ENCODE measurements at places on chromosomes 12 and 14.

- DNase-seq = no peak
Observed at GRCh38 chr12:54683398-54683797, 35.2 kb upstream of the DCD start.

DNA sequence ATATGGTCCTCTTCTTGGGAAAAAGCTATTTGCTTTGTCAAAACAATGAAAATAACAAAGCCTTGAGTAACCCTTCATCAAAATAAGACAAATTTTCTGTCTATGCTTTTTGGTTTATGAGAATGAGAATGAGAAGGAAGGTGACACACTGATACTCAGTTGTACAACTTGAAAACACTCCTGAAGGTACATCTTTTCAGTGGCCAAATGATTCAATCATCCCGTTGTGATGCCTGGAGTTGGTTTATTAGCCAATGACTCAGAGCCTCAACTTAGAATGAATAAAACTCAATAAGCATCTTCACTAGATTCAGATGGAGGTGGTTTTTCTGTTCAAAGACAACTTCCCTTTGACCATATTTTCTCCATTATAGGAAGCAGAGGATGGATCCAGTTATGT is 7.8 kb upstream of the CALM1 start:
- DNase-seq = no peak

- no peak for DNase-seq
Observed at GRCh38 chr12:88036353-88036965, 7.3 kb upstream of the C12orf50 start.

DNA sequence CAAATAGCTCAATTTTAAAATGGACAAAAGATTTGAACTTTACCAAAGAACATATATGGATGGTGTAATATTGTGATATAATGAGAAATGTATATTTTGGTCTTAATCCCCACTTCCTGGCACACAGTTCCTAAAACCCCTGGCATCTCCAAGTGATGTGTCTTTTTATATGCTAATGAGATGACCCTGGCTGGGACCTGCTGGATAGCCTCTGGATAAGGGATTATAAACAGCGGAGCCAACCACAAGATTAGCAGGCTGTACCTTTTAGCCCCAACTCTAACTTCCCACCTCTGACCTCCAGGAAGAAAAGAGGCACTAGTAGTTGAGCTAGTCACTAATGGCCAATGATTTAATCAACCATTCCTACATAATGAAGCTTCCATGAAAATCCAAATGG is 130.0 kb downstream of the DPF3 start:
- DNase-seq = no peak

DNA sequence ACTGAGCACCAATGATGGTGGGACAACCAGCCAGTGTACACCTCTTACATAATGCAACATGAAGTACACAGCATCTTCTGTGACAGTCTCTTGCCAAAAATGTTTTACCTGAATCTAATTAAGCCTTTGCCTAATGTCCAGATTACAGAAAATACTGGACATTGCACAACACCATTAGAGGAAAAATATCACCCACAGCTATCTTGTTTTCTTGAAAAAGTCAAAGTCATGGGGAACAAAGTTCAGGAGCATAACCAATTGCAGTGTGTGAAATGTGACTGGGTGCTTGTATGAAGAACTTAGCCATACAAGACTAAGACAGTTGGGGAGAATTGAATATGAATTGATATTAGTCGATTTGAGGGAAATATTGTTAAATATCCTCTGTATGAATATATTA is 12.1 kb upstream of the ANO6 start:
- no peak for DNase-seq

DNA sequence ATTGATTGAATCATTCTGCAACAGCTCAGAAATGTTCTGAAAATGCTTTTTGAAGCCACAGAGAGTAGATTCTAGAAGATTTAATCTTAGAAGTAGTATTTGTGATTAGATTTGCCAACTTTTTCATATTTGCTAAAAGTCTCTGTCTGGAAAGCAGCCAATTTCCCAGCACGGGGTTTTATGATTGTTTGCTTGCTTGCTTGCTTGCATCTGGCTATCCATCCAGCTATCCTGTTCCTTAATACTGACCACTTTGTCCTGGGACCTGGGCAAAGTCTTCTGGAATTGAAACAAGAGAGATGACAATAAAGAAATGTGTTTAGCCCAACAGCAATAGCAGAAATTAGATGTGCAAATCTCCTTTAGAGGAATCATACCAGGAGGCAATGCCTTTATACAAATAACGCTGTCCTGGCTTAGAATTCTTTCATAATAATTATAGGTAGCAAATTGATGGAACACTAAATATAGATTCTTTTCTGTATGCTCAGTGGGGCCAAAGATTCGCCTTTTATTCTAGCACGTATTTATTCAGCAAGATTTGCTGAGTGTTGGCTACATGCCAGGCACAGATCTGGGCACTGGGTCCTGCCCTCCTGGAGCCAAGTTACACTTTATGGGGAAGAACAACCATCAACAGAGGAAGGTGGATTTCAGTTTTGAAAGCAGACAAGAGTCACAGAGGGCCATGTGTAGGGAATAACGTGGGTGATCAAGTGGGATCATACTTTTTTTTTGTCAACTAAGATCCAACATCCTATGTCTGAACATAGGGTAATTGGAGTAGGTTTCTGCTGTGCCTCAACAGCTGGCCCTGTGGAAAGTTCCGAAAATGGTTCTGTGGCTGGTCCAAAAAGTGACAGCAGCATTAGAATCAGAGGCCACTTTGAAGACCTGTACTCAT is 25.3 kb downstream of the MYBPC1 start:
- no peak for DNase-seq

DNA sequence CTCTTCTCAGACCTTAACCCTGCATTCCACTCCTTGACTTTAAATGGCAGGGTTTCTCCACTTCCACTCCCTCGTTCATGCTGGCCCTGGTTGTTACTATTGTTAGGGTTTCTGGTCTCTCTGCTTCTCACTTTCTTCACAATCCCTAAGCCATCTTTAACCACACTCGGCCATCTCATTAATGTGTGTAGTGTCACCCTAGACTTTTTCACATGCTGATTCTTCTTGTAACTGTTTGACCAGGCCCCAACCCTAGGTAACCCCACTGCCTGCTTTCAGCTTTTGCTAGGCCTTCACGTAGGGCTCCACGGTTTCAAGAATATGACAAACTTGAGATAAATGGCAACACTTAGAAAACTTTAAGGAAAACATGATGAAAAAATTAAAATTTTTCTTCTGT is 195.1 kb downstream of the IPO8 start:
- DNase-seq = no peak

DNA sequence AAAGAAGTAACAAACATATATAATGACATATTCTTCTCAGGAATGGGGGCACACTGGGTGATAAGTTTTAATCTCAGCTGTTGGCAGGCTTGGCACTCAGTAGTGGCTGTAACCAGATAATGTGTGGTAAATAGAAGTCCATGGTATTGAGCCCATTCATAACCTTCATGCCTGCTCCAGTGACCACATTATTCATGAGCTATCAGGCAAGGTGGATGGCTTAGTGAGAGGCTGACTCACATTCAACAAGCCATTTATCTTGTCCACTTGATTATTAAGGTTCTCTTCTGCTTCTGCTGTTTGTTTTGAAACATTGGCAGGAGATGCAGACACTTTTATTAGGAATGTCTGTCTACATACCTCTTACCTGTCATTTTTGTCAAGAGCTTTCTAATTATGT is 950.4 kb upstream of the LRFN5 start:
- no peak for DNase-seq

DNA sequence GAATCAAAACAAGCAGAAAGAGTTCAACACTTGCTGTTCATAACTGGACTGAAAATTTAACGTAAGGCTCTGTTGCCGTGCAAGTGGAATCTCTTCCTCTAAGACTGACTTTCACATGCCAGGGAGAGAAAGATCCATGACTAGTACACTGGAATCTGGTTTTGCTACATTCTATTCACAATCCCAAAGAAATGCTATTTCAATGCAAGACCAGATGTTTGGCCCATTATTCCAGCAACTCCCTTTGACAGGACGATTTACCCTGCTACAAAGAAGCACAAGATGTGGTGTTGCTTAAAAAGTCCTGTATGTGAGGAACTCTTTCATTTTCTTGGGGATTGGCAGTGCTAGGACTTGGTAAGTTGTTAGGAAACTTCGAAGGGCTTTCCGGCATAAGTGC is 17.4 kb downstream of the RFC5 start:
- DNase-seq = no peak

DNA sequence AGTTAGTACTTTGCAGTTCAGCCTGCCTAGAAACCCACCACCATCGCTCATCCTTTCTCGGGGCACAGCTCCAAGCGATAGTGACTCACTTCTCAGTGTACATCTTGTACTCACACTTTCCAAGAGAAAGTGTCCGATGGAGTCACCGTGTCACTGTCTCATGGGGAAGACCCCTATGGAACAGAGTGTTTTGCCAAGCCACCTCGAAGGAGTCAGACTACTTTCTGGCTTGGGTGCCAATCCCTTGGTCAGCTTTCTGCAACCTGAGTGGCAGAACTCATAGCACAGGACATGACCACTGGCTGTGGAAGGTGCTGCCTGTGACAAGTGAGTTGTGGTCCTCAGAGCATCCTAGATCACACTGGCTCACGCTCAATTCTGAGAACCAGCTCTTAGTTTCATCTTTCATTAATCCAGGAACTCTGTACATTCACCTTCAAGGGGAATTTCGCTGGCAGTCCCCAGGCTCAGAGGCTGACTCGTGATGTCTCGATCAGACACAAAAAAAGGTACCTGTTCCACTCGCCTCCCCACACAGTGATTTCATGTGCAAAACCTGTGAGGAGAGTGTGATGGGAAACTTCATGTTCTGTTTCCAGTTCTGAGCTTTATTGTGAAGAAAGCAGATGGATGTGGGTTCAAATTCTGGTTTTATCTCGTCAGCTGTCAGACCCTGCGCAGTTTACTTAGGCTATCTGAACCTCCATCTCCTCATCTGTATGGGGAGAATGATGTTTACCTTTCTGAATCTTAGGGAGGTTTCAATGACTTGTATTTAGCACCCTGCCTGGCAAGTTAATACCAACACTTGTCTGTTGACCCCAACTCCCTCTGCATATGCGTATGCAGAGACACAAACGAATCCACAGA is 127.3 kb upstream of the CCND2 start:
- DNase-seq = no peak

- no peak for DNase-seq
Observed at GRCh38 chr12:109766251-109766778, 52.7 kb downstream of the FAM222A start.

DNA sequence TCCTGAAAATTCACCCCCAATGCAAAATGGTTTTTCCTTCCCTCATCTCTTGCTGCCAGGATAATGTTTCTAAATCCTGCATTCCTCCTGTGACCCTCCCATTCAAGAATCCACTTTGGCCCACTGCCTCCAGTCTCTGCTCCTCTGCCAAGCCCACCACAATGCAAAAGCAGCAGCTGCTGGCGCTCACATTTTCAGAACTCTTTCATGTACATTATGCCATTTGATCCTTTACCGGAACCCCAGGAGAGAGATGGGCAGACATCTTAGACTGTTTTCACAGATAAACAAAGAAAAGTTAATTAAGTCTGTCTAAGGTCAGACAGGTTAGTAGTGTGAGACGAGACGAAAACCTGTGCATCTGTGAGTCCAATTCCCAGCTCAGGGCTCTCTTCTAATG is 12.9 kb downstream of the LRIG3 start:
- no peak for DNase-seq

DNA sequence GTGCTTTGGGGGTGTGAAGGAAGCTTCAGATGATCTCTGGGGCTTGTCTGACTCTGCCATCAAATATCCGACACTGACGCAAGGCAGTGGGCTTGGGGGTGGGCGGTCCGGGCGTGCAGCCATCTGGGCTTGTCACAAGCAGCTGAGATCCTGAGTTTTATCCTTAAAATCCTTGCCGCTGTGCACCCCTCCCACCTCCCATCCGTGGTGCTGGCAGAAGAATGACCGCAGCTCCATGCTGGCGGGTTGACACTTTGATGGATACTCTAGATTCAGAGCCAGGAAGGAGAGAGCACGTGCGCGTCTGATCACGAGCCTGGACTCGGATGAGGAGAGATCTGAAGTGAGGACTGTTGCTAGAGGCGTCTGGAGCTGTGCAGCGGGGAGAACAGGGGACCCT is 3.0 kb downstream of the ZFYVE21 start:
- DNase-seq = no peak

DNA sequence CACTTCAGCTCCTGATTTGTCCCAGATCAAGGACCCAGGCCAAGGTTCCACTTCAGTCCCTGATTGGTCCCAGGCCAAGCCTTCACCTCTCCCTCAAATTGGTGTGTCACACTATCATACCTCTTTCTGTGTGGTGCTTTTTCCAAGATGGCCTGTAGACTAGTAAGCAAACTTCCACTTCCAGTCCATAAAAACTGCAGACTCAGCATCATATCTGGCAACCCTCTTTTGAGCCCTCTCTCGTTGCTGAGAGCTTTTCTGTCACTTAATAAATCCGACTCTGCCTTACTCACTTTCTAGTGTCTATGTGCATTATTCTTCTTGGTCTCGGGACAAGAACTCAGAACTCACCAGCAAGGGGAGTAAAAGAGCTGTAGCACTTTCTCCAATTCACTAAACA is 1395.1 kb downstream of the LRFN5 start:
- no peak for DNase-seq

GRCh38 chr12:131714759-131715158 is 3.9 kb downstream of the SFSWAP start:
- no peak for DNase-seq

- DNase-seq = no peak
Observed at GRCh38 chr12:105946493-105946901, 192.3 kb downstream of the NUAK1 start.

- DNase-seq = no peak
Observed at GRCh38 chr12:117437516-117438255, 76.3 kb upstream of the NOS1 start.

DNA sequence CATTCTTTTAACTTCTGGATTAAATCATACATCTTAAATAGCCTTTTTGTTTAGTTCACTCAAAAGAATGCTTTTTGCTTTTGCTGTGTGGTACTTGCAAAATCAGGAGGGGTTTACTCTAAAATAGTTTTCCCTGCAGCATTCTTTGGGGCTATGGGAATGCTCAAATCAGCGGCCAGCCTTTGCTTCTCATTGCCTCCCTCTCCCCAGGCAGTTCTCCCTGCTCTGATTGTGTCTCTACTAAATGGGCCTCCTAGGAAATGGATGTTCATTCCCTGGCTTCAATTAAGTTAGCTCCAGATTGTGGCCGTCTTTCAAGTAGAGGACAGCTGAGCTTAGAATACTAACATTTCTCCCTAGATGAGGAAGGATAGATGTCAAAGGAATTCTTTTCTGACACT is 4.4 kb downstream of the TULP3 start:
- no peak for DNase-seq

DNA sequence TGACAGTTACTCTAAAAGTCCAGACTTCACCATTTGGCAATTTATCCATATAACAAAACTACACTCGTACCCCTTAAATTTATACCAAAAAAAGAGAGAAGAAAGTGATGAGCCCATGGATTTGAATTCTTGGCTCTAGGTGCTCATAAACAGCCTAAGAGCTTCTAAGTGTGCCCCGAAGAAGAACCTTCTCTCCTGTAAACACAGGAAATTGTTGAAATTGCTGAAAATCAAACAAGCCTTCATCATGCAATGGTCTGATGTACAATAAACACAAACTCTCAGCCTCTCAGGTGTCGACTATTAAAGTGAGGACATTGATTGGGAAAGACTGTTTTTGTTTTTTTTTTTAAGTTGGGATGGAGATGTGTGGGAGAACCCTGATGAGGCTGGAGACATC is 21.8 kb downstream of the PDE6H start:
- no peak for DNase-seq

All from stimulated activated CD4-positive, alpha-beta T cell treated with anti-CD3 and anti-CD28 coated beads, Interleukin-1b, Interleukin-23, amount 100 ng/mL, for 1 hour (primary cell).